Left lung (tissue), 14 donors: ENCODE measurements at places on chromosomes 3 and 15. TPM values are rescaled to one million over a fixed set of nuclear protein-coding genes. Genes with fewer than 3 reads are reported as not detected.

- DNase-seq, result no peak
Observed at GRCh38 chr3:64617610-64618009, 70.2 kb downstream of the ADAMTS9 start.

- no peak for DNase-seq
Observed at GRCh38 chr15:66707310-66708082, 5.5 kb downstream of the SMAD6 start.

DNA sequence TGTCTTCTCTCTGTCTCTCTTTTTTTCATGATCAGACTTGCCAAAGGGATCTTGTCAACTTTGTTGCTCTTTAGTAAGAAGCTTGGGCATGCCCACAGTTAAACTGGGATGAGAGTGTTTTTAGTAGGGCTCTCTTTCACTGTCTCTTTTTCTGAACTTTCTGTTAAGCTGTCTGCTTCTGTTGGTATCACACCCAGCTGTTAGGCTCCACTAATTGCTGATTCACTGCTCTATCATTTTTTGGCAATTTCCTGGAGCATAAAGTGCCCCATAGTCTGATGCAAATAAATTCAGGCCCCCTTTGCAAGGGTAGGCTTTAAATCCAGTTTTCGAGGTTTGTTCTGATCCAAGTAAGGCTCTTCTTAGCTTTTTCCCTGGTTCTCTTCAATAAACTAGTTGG is 360.4 kb upstream of the ADAMTS9 start:
- DNase-seq, result no peak

The SYNPR gene
- polyA plus RNA-seq, result 0.13 TPM

- DNase-seq, result no peak
Observed at GRCh38 chr15:49235446-49236124, 65.5 kb downstream of the GALK2 start.

DNA sequence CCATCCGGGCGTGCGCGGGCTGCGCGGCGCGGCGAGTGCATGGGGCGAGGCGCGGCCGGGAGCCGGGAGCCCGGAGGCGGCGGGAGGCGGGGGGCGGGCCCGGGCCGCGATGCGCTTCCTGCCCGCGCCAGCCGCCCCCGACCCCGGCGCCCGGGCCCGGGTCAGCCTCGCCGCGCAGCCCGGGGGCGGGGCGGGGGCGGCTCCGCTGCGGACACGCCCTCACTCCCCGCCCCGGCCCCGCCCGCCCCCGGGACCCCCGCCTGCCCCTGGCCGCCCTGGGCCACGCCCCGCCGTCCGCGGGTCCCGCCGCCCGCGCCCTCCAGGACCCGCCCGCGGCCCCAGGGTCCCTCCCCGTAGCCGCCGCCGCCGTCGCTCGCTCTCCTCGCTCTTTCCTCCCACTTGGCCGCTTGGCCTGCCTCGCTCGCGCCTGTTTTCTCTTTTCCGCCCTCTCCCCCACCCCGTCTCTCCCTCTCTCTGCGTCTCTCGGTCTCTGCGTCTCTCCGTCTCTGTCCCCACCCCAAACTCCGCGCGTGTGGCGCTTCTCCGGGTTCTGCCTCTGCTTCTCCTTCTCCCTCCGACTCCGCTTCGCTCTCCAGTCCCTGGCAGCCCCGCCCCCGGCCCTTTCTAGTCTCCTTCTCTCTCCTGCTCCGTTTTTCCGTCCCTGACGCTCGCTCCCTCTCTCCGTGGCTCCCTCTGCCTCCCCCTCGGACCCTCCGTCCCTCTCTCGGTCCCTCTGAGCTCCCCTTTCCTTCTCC is at the start of gene PLXND1:
Gene PLXND1 (minus strand): TSS at position 41 of the 755 bp plus-strand sequence. CDS start 37 bp downstream, at position 4.
- DNase-seq, result peak; percentile 81

The CNTN3 gene
- 42.3 TPM for polyA plus RNA-seq

DNA sequence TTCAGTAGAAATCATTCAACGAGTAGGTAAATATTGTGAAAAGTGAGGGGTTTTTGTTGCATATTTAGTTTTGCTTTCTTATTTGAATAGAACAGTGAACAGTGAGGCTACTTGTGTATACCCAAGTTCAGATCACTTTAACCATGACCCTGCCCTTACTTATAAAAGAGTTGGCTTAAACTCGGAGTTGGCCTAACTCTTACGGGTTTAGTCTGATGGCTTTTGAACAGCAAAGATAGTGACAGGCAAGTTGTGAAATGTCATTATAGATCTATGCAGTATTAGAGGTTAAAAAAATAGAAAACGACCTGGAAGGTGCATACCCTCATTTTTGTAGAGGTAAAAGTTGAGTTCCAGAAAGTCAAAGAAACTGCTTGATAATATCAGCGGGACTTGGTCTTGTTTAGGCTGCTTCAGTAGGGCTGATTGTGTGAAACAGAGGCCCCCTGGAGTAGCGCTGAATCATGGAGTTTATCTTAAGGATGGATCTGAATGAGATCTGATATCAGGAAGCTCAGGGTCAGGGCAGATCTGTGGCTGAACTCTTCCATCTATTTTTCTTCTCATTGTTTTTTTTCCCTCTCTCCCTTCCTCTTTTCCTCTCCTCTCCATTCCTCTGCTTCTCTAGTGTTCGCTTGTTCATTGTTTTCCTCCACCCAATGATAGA is 359.8 kb downstream of the LPP start:
- no peak for DNase-seq

The KBTBD13 gene
- 0.86 TPM for polyA plus RNA-seq
